ENCODE measurements at places on chromosomes 3 and 15.

GRCh38 chr3:101938262-101938847 is 89.0 kb downstream of the NFKBIZ start:
- DNase-seq, result no peak

- no peak for DNase-seq
Measured at GRCh38 chr15:93985925-93986324, 245.4 kb upstream of the MCTP2 start.

DNA sequence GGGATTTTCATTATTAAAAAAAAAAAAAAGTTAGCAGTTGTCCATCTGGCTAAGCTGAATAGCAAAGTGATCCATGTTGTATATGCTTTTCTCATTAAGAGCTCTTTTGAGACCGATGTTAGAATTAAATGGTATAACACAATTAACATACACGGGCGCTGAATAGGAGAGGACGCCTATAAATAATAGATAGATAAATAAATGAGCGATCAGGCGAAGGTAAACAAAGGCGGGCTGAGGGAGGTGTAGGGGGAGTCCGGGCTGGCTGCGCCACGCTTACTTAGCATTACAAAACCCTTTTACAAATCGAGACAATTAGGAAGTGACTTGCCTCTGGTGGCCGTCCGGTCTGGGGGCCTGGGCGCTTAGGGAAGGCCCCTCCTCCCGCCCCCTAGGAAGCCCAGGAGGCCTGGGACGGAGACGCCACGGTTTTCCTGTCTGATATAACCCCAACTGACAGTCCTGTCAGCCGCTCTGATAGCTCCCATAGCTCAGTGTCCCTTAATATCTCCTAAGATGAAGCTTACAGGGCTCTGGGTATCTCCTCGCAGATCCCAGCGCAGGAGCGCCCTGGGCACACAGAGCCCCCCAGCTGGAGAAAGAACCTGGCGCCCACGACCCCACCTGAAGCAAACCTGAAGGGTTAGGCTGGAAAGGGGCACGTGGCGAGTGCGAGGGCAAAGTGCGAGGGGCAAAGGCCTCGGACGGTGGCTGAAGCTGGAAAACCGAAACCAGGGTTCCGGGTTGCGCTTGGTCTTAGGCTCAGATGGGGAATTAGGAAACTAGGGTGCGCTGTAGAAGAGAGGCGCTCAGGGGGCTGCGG is 3.6 kb downstream of the SOX14 start:
- DNase-seq, result no peak

DNA sequence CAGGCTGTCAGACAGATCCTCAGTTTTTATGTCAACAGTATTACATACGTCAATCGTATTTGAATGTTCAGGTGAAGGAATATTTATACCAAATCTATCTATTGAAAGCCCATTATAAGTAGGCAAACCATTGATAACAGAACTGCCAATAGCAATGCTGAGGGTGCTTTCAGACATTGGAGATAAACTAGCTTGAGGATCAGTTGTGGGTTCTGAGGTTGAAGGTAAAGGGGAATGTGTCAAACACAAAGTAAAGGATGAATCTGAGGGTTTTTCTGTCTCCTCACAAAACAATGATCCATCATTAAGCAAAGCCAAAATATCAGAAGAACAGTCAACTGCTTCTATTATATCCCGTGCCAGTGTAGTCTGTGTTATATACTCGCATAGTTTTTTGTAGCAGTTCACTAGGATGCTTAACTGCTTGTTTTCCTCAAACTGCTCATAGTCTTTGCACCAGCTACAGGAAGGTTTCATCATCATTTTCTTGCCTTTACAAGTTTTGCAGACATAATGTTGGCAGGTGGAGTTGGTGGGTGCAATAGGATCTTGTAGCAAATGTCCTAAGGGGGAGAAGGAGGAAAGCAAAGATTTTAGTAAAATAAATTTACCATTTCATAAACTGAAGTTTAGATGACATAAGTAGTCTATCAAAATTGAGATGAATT is 43.8 kb downstream of the MSL2 start:
- no peak for DNase-seq

- no peak for DNase-seq
Measured at GRCh38 chr3:15426579-15427118, 695 bp downstream of the METTL6 start.

DNA sequence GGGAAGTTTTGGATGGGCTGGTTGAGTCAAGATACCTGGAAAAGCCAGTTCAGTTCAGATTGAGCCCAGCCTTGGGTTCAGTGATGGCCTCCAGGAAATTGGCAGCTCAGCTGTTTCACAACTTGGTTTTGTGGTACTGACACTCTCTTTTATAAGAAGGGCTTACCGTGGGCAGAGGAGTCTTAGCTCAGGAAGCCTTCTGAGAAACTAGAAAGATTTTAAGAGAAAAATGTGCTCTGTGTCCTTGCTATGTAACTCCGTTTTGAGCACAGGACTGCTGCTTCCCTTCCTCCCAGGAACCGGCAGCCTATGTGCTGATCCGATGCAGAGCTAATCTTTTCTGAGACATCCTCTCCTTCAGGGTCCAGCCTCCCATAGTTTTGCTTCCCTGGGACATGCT is 46.6 kb upstream of the RASGRP1 start:
- DNase-seq, result no peak

DNA sequence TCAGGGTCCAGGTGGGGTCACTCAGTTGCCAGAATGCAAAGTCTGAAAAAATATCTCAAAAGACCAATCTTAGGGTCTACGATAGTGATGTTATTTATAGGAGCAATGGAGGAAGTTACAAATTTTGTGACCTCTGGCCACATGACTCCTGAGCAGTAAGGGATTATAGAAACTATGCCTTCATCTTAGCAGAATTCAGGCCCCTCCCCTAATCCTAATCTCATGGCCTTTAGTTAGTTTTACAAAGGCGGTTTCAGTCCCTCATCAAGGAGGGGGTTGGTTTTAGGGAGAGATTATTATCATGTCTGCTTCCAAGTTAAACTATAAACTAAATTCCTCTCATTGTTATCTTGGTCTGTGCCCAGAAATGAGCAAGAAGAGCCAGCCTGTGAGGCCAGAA is 5.9 kb upstream of the DCP1A start:
- no peak for DNase-seq

DNA sequence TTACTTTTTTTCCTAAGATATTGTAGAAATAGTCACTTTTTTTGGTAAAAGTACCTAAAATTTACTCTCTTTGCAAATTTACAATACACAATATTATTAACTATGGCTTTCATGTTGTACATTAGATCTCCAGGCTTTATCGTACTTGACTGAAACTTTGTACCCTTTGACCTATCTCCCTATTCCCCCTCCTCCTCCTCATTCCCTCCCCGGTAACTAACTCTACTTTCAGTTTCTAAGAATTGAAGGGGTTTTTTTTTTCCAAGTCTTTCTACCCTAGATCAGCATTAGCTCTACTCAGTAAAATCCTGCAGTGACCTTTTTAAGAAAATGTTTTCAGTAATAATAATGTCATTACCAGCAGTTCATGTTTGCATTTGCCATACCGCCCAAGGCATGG is 10.1 kb downstream of the HACL1 start:
- no peak for DNase-seq

GRCh38 chr15:74964794-74965193 is 8.2 kb upstream of the RPP25 start:
- DNase-seq, result no peak

- DNase-seq, result no peak
Measured at GRCh38 chr3:39843440-39843839, 34.0 kb downstream of the MYRIP start.

Data from DMS79 (cell line).